Stomach (tissue), 19 donors: ENCODE measurements at places on chromosomes 16 and 17. TPM values are rescaled to one million over a fixed set of nuclear protein-coding genes. Genes with fewer than 3 reads are reported as not detected.
A peak's percentile ranks its signal among the peaks of the same experiment; 100 is the strongest.

KRTAP4-9 gene
- total RNA-seq: not detected

- no peak for DNase-seq
Observed at GRCh38 chr16:68857479-68857878, 14.1 kb downstream of the TANGO6 start.

KRT222 gene
- total RNA-seq: not detected

DNA sequence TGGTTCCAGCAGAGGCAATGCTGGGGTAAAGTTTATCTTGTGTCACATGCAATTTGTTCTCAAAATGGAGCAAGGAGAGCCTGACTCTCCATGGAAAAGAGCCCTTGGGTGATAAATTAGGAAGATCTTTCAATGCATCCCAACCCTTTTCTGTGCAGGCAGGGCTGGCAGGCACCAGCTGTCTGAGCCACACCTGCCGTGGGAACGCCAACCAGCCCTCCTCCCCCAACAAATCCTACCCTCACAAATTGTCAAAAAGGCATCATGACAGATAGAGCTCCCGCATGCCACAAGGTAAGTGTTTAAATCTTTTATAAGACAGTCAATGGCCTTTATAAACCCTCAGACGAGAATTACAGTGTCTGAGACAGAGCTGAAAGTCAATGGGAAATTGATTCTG, 418.5 kb upstream of the CDH5 start:
- DNase-seq: no peak

DNA sequence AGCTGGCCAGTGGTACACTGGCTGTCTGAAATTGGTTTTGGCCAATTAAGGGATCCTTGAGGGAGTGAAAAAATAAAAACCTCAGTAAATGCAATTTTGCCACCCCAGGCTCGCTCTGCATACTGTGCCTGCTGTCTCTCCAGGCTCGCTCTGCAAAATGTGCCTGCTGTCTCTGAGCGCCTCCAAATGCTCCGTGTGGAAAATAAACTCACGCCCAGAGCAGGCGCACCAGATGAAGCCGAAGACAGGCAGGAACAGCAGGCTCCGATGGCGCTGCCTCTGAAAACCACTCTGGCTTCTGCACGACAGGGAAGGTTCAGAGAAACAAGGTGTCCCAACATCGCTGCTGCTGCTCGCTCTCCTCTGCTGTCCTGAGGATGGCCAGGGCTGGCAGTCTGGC, 29.1 kb downstream of the SNN start:
- no peak for DNase-seq

GSDMA gene
- total RNA-seq: not detected

BCAR1 gene
- 62.0 TPM for total RNA-seq

MYL11 gene
- not detected for total RNA-seq

DNA sequence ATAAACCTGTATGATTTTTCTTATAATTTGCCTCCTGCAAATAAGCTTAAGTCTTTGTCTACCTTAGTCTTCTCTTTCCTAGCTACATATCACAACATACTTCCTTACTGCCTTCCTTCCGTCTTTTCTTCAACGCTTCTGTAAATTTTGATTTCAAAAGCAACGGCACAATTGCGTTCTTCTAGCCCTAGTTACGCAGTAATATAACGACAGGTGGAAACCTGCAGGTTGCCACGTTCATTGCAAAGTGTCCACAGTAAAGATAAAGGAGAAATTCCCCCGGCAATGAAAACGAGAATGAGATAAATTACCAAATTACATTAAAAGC, 546 bp upstream of the PSMD7 start:
- DNase-seq: no peak

DNA sequence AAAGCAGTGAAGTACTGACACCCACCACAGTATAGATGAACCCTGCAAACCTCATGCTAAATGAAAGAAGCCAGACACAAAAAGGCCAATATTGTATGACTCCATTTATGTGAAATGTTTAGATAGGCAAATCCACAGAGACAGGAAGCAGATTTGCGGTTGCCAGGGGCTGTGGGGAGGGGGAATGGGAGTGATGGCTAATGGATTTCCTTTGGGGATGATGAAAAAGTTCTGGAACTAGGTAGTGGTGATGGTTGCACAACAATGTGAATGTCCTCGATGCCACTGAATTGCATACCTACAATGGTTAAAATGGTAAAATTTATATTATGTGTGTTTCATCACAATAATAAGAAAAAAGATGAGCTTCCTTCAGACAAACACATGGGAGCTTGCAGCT, 28.4 kb upstream of the WFIKKN2 start:
- DNase-seq: no peak

- DNase-seq: no peak
Observed at GRCh38 chr17:69317625-69318024, 9.3 kb downstream of the ABCA5 start.

RFFL gene
- total RNA-seq: 20.4 TPM

UBE2Z gene
- total RNA-seq: 47.4 TPM

DNA sequence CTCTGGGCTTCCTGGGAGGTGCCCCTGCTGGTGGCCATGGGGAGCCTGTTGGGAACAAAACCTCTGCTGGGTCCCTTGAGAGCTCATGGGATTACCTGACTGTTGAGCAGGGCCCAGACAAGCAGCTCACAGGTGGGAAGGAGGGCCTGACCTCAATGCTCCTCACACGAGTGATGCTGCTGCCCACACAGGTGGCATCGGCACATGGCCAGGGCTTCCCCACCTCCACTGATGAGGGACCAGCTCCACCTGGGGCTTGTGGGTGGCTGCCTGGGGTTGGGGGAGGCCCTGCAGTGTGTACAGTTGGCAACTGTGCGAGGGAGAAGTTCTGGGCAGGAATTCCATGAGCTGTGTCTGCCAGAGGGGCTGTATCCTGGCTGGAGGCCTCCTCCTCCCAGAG, 87.8 kb upstream of the NLRP1 start:
- no peak for DNase-seq

DNA sequence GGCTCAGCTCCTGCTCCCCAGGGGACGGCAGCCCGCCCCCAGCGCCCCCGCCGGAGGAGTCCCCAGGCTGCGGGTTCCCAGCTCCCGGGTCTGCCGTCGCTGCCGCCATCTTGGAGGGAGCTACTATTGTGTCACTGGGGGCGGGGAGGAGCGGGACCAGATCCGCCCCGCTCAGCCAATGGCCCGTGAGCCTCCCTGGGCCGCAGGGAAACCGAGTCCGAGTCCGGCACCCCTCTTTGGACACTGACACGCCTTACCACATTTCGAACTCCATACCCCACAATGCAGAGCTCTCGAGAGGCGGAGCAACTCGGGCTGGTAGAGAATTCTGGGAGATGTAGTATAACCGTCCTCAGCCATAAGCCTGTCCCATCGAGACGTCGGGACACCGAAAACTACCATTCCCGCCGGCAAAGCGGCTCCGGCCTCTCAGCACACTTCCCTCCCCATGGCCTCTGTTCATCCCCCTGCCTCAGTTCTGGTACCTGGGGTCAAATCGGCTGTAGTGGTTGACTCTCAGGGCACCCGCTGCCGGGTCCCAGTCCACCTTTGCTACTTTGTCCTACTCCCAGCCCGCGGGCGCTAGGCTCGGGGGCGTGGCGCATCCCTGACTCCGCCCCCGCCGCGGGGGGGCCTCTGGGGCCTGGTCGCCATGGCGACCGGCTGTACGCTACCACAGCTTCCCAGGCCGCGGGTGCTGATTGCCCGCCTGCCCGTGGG, at the start of the genes RANBP10 and TSNAXIP1:
Gene RANBP10 (minus strand): TSS at position 133 of the 720 bp plus-strand sequence. CDS start 24 bp downstream, at position 109.
Gene TSNAXIP1 (plus strand): TSS at position 462 of the 720 bp plus-strand sequence. CDS start 261 bp downstream, outside the sequence.
- peak; percentile 100 for DNase-seq

DNA sequence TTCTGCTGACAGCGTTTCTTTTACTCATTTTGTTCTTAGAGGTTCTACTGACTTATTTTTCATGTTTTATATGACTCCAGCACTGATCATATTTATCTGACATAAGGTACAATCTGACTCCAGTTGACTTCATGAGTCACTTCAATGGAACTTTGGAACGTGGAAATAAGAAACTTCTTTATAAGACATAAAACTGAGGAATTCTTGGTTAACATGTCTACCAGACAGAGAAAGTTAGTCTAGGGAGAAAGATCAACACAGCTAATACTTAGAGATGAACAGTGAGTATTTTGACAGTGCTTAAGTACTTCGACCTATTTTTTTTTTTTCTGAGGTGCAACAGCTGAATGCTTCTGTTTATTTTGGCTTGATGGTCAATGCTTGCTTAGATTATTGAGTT, 679.5 kb downstream of the KCNJ2 start:
- no peak for DNase-seq

DNA sequence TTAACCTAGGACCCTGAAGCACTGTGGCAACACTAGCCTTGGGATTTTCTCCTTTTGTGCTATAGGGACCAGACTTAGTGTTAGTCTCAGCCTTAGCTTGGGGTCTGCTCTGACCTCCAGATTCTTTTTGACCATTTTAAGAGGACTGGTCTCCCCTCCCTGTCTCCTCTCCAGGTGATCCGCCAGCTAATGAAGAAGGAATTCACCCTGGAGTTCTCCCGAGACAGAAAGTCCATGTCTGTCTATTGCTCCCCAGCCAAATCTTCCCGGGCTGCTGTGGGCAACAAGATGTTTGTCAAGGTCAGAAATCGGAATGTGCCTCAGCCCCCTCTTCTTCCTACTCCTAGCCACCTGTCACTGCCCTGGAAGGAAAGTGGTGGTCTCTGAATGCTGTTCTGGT, 19.5 kb downstream of the ATP2A1 start:
- no peak for DNase-seq

RNF157 gene
- total RNA-seq: 41.4 TPM

- DNase-seq: peak; percentile 94
Observed at GRCh38 chr17:44779211-44780025, 20.6 kb downstream of the ADAM11 start.

- DNase-seq: no peak
Observed at GRCh38 chr17:11388054-11388453, 147.0 kb downstream of the SHISA6 start.

DNA sequence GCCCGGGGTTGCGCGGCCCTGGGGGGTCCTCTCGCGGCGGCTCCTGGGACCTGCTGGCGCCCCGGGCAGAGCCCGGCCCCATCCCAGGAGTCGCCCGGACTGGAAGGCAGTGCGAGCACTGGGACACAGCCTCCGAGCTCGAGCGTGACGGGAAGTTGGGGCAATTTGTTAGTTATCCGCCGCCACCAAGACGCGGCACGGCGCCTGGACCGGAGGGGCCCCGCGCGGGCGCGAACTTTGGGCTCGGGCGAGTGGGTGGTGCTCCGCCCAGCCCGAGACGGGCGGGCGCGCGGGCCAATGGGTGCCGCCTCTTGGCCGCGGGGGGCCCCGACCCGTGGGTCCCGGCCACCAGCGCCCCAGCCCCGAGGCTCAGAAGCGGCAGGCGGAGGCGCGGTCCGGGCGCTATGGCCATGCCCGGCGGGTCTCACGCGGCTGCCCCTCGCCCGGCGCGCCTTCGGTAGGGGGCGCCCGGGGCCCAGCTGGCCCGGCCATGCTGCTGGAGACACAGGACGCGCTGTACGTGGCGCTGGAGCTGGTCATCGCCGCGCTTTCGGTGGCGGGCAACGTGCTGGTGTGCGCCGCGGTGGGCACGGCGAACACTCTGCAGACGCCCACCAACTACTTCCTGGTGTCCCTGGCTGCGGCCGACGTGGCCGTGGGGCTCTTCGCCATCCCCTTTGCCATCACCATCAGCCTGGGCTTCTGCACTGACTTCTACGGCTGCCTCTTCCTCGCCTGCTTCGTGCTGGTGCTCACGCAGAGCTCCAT, at the start of gene ADORA2B:
Gene ADORA2B (plus strand): TSS at position 372 of the 768 bp plus-strand sequence. CDS start 119 bp downstream, at position 491.
- peak; percentile 87 for DNase-seq

TP53TG3F gene
- not detected for total RNA-seq

ARL17A gene
- total RNA-seq: 13.8 TPM

GRCh38 chr16:75074920-75075687, 41.5 kb downstream of the LDHD start:
- DNase-seq: peak; percentile 58

GRCh38 chr17:79877041-79877440, 37.8 kb upstream of the CBX4 start:
- no peak for DNase-seq

- DNase-seq: no peak
Observed at GRCh38 chr16:86499889-86500707, 10.2 kb upstream of the FOXF1 start.

DNA sequence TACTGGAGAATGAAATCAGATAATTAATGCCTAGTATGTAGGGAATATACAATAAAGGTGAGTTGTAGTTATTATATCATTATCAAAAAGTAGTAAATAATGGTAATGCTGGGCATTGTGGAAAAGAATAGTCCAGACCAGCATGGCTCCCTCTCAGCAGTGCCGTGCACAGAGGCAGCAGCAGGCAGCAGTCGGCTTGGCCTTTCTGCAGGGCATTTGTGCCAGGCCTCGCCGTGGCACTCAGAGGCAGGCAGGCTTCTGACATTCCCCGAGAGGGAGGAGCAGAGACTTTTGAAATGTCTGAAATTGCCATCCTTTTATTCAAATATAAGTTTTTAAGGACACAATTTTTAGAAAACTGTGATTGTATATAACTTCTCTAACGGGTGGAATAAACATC, 15.0 kb downstream of the KIAA0513 start:
- no peak for DNase-seq

- peak; percentile 94 for DNase-seq
Observed at GRCh38 chr17:34252444-34253138, 2.5 kb upstream of the CCL2 start.

- DNase-seq: no peak
Observed at GRCh38 chr17:29918016-29918415, 12.0 kb downstream of the SSH2 start.

FNDC8 gene
- total RNA-seq: not detected

GRCh38 chr17:82117139-82118090, 19.4 kb upstream of the FASN start:
- no peak for DNase-seq
